ENCODE measurements at places on chromosomes 16 and 17. TPM values are rescaled to one million over a fixed set of nuclear protein-coding genes. Genes with fewer than 3 reads are reported as not detected.

GRCh38 chr16:76985392-76986045 lies 205.5 kb upstream of the MON1B start:
- DNase-seq = no peak

DNA sequence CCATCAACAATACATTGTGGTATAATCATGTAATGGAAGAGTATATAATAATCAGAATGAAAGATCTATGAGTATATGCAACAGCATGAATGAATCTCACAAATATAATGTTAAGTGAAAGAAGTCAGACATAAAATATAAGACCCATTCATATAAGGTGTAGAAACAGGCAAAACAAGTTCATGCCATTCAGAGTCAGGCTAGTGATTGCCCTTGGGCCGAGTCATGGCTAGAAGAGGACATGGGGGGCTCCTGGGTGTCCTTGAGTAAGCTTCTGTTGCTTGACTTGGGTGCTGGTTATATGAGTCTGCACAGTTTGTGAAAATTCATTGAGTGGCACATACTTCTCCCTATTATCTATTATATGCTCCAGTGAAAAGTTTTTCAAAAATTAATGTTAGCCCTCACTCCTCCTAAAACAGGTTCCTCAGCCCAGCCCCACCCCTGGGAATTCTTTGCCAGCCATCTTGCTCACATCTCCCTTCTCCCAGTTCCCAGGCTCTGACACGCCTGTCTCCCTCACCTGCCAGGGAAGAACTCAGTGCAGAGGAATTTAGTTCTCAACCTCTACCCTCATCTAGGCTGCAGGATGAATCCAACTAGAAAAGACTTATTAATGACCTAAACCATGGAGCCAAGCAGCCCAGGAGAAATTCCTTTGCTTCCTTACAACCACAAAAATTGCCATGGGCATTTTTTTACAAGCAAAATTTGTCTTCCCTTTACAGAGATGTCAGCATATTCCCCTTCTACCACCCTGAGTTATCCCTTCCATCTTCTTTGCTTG lies 52.4 kb upstream of the NFAT5 start:
- no peak for DNase-seq

DNA sequence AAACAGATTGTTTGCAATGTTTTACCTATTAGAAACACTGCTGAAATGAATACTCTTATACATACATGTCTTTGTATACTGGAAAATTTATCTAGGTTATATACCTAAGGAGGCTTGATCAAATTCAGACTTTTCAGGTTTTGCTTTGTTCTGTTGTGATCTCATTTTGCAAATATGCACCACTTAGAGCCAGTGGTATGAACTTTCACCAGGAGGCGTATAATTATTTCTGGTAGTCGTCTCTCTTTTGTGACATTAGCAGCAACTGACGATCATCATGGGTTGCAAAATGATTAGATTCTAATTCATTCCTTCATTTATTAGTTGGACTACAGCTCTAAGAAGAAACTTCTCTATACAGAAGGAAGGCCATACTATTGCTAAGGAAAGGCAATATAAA lies 26.9 kb downstream of the AP1G1 start:
- no peak for DNase-seq

GRCh38 chr16:54351171-54351570 lies 64.6 kb upstream of the IRX3 start:
- peak; percentile 93 for DNase-seq

- no peak for DNase-seq
Observed at GRCh38 chr17:70434536-70435490, 265.5 kb downstream of the KCNJ2 start.

- no peak for DNase-seq
Observed at GRCh38 chr16:5379954-5380353, 282.4 kb upstream of the EEF2KMT start.

Gene MYH8
- not detected for total RNA-seq

DNA sequence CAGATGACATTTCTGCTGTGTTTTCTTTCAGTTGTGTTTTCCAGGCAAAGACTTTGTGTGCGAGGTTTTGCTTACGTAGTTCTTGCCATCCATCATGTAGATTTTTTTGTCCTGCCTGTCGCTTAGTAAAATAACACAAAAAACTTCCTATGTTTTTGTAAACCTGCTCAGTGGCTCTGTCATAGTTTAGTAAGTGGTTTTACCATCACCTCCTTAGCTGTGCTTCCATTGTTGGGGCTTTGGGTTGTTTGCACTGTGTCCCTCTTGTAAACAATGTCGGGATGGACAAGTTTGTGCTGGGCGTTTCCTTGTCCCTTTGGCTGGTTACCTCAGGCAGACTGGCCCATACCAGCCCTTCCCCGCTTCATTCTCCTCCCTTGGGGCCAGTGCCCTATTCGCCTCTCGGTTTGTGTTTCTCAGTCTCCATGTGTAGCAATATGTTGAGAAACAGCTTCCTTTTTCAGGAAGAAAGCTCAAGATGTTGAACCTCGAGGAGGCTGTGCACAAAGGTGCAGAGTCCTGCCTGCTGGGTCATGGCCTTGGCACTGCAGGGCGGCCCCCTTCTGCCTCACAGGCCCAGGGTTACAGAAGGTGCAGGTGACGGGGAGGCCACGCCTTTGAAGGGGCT lies 74.6 kb downstream of the KSR1 start:
- DNase-seq = no peak

- no peak for DNase-seq
Observed at GRCh38 chr17:60947100-60947499, 269.4 kb downstream of the BCAS3 start.
